HepG2 (cell line): ENCODE measurements at places on chromosomes 13 and 19. TPM values are rescaled to one million over a fixed set of nuclear protein-coding genes. Genes with fewer than 3 reads are reported as not detected.

SOX1 gene
- not detected in 2 replicates for total RNA-seq

SUPT5H gene
- total RNA-seq: 34.9 and 48.2 TPM in 2 replicates

DACH1 gene
- not detected in 2 replicates for total RNA-seq

GIPC3 gene
- not detected in 2 replicates for total RNA-seq

NBEA gene
- 2.7 and 5.0 TPM in 2 replicates for total RNA-seq

PCDH8 gene
- total RNA-seq: not detected in 2 replicates

ZNF560 gene
- not detected in 2 replicates for total RNA-seq

PTBP1 gene
- total RNA-seq: 188 and 195 TPM in 2 replicates

CGB5 gene
- not detected in 2 replicates for total RNA-seq

SBSN gene
- not detected in 2 replicates for total RNA-seq

TGDS gene
- total RNA-seq: 17.9 and 25.0 TPM in 2 replicates

DNA sequence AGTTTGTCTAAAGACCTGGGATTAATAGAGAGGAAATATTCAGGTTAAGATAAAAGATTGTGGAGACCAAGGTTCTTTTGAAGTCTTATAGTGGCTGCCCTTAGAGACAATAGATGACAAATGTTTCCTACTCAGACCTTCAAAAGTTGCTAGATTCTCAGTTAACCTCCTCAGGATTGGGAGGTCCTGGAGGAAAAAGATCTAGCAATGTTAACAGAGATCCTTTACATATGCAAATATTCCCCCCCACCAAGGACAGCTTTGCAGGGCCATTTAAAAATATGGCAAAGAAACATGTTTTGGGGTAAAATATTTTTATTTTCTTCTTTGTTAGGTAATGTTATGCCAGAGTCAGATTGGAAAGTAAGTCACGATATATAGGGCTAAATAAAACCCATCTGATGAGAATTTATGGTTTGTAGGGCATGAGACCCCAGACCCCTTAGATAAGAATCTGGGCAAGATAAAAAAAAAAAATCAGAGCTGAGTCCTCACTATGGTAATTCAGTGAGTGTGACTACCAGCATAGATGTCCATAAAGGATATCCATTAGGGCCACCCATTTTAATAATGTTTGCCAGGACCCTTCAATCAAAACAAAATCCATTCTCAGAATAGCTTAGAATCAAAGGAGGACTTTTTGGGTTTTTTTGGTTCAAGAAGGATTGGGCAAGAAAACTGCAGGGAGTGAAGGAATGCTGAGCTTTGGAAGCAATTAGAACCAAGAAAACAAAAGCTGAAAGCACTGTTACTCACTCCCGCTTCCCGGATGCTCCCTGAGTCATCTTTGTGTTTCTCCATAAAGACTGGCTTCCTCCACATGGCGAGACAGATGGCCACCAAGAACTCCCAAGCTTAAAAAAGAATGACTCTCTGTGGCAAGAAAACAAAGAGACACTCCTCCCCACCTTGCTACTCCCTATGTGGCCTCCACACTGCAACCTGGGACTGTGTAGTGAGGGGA is 28.2 kb downstream of the VSTM1 start:
- no peak for DNase-seq

- no peak for DNase-seq
Measured at GRCh38 chr19:46640656-46641055, 4.7 kb upstream of the GNG8 start.

- no peak for DNase-seq
Measured at GRCh38 chr19:49020342-49020741, 3.5 kb upstream of the LHB start.

DNA sequence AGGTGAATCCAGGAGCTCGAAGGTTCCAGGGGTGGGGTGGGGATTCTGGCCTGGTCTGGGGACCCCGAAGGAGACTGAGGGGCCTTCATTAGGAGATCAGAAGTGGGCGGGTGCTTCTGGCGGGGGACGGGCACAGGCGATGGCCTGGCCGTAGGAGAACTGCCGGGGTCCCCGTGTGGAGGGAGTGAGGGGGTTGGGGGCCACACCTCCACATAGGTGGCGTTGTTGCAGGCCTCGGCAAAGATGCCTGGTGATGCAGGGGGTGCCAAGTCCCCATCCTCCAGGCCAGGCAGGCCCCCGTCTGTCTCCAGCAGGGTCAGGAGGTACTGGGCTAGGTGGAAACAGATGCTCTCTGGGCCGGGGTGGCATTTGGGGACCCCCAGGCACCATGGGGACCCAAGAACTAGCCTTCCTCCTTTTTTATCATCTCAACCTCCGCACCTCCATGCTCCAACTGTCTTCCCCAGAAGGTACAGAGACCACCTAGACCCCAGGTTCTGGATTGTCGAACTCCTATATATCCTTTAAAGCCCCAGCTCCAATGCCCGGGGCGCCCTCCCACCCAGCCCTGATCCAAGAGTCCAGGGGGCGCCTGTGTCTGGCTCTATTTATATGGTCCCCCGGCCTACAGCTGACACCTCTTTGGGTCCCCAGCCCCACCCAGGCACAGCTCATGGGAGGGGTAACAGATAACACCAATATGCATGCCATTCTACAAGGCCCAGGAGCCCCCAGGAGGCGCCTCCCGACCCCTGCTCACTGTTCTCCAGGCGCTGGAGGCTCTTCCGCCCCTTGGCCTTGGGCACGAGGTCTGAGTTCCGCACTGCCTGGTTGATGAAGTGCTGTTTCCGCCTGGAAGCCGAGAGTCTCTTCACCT is 8.2 kb downstream of the RNU6-9 start:
- no peak for DNase-seq

DNA sequence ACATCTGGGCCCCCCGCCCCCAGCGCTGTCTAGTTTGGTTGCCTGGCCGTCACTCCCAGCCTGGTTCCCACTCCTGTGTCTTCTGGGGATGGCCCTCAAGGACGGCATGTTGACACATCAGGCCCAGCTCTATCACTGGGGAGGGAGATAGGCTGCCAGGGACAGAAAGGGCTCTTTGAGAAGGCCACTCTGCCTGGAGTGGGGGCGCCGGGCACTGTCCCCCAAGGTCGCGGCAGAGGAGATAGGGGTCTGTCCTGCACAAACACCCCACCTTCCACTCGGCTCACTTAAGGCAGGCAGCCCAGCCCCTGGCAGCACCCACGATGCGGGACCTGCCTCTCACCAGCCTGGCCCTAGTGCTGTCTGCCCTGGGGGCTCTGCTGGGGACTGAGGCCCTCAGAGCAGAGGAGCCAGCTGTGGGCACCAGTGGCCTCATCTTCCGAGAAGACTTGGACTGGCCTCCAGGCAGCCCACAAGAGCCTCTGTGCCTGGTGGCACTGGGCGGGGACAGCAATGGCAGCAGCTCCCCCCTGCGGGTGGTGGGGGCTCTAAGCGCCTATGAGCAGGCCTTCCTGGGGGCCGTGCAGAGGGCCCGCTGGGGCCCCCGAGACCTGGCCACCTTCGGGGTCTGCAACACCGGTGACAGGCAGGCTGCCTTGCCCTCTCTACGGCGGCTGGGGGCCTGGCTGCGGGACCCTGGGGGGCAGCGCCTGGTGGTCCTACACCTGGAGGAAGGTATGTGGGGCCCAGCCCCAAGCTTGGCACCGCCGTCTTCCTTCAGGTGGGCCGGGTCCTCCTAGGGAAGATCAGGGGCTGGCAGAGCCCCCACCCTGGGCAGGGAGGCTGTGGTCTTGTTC is at the start of gene AMH:
Gene AMH, plus strand, starts transcription at position 314 of the 857 bp plus-strand sequence. Its CDS starts 10 bp downstream, at position 324.
- no peak for DNase-seq

GRCh38 chr13:76820759-76821158 is 65.4 kb downstream of the KCTD12 start:
- no peak for DNase-seq

GRCh38 chr13:109162248-109163036 is 533.0 kb downstream of the MYO16 start:
- DNase-seq: no peak

DNA sequence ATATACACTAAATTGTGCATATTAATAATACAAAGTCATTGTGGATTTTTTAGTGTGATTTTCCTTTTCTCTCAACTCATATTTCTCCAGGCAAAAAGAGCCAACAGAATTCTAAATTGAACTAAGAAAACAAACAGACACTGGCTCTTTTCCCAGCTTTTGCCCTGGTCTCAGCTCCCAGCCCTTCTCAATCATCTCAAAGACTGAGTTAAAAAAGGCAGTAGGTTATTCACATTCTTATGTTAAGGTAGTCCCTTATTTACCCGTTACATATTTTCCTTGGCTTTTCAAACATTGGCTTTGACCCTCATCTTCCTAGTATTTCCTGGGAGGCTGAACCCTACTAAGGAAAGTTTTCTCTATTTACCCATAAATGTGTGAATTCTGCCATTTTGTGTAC is 753.6 kb downstream of the LIG4 start:
- no peak for DNase-seq

DNA sequence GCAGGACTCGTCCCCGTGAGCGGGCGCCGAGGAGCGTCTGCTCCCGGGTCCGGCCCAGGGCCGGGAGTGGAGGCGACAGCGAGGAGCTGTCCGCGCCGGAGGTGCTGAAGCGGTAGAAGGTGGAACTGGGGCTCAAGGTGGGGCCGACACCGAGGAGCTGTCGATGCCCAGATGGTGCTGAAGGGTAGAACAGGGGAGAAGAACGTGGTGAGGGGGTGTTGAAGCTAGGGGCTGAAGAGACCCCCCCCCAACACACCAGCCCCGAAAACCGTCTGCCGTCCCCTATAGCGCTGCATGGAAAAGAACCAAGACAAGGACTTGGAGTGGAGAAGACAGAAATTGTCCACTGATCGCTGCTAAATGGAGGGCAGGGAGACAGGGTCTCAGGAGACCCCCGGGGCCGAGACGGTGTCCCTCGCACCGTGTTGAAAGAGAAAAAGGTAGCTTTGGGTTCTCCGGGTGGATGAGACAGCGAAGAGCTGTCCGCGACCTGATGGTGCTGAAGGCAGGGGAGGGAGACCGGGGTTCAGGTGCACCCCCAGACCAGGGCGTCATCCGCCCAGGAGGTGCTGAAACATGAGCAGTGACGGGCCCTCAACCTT is 7.1 kb upstream of the PDE4C start:
- DNase-seq: peak; percentile 39

GRCh38 chr19:6108721-6109633 is 1.3 kb downstream of the RFX2 start:
- DNase-seq: no peak

DNA sequence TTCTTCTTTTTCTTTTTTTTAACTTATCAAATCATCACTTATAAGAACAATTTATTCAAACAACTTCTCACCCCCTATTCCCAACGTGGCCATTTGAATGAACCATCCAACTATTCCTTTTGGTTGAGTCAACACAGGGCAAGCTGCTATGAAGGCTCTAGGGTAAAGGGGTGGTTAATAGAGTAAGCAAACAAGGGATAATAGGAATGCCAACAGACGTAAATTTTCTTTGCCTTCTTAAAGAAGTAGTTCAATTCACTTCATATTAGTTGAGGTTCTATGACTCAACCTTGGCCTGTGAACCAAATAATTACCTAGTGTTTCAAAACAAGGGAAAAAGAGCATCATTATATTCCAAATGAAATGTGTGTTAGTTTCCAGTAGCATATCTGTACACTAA is 1383.8 kb upstream of the SLC10A2 start:
- no peak for DNase-seq

- DNase-seq: no peak
Measured at GRCh38 chr13:72737033-72737432, 9.3 kb downstream of the BORA start.

- no peak for DNase-seq
Measured at GRCh38 chr13:92575777-92576176, 650.8 kb upstream of the GPC6 start.

GRCh38 chr13:75404726-75405125 is 77.2 kb downstream of the TBC1D4 start:
- DNase-seq: no peak

DNA sequence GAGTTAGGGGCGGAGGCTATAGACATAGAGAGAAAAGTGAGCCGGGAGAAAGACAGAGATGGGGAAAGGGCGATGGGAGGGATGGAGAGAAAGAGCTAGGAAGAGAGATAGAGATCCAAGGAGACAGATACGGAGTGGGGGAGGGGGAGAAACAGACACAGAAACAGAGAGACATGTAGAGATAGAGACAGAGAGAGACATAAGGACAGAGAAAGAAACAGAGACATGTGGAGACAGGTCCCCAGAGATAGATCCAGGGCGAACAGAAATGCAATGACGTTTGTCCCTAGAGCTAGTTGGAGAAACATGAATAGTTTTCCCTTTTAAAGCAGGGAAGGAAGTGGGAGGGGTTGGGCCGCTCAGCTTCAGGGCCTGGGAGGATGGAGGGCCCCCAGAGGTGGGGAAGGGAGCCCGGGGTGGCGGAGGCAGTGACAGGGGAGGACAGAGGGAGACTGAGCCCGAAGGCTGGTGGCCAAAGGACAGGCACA is 4.6 kb downstream of the PPP1R14A start:
- DNase-seq: no peak

DNA sequence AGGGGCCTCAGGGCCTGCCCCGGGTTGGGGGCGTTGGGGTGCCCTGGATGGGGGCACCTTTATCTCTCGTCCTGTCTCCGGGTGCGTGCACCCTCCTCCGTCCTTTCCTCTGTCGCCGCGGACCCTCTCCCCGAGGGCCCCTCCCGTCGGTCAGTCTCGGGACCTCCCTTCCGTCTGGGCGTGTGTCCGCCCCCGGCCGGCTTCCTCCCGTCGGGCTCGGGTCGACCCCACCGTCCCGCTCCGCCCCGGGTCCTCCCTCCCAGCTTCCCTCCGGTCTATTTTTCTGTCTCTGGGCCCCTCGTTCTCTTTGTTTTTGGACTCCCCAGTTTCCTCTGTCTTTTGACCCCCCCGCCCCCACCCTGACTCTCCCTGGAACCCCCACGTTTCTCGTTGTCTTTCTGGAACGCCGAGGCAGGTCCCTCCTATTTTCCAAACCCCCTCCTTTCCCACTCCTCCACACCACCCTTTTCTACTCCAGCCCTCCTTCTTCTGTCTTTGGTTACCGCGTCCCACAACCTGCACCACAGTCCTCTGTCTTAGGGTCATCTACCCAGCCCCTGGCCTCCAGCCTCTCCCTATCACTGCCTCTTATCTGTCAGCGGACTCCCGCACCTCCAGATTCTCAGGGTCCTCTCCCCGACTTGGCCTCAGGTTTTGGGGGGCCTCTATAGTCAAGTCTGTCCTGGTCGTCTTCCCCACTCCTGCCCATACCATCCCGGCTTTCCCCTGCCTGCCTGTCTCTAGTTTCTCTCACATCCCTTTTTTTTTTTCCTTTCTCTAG is 757 bp downstream of the EGLN2 start:
- DNase-seq: no peak

DNA sequence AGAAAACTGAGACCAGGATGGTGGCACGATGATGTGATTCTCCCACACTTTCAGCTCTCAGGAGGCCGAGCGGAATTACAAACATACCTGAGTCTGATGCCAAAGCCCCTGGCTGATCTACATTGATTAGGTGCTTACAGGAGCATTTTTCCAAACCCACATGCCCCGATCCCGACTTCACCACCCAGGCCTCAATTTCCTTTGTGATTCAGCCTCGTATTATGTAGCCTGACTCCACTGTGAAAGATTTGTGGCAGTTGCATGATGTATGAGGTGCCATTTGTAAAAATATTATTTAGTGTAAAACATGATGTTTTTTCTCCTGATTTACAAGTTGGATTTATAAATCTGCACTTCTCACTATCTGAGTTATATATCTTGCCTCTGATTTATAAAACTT is 118.0 kb downstream of the TSHZ3 start:
- DNase-seq: no peak

GRCh38 chr13:107563099-107563925 is 652.0 kb downstream of the LIG4 start:
- DNase-seq: peak; percentile 0

DNA sequence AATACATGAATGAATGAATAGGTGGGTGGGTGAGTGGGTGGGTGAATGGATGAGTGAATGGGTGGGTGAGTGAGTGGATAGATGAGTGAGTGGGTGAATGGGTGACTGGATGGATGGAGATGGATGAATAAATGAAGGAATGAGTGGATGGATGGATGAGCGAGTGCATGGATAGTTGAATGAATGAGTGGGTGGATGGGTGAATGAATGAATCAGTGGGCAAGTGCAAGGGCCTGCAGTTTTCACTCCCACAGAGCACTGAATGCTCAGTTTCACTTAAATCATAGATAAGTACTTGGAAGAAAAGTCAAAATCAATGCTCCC is 12.4 kb downstream of the GAS6 start:
- DNase-seq: no peak
